Activated naive CD4-positive, alpha-beta T cell treated with anti-CD3 and anti-CD28 coated beads, Interleukin-2, amount 50 U/mL, for 72 hours (primary cell): ENCODE measurements at places on chromosomes 6 and 20. TPM values are rescaled to one million over a fixed set of nuclear protein-coding genes. Genes with fewer than 3 reads are reported as not detected.
A peak's percentile ranks its signal among the peaks of the same experiment; 100 is the strongest.

GRCh38 chr20:32605167-32605656 lies 20.1 kb upstream of the NOL4L start:
- DNase-seq: no peak

GRCh38 chr6:149897855-149898744 lies at the start of gene RAET1E:
RAET1E (minus strand) TSS chr6:149898113; CDS start chr6:149890901, 7,212 bp downstream.
- DNase-seq: no peak

- peak; percentile 43 for DNase-seq
Measured at GRCh38 chr6:170129691-170130171, 161.1 kb downstream of the DLL1 start.

DNA sequence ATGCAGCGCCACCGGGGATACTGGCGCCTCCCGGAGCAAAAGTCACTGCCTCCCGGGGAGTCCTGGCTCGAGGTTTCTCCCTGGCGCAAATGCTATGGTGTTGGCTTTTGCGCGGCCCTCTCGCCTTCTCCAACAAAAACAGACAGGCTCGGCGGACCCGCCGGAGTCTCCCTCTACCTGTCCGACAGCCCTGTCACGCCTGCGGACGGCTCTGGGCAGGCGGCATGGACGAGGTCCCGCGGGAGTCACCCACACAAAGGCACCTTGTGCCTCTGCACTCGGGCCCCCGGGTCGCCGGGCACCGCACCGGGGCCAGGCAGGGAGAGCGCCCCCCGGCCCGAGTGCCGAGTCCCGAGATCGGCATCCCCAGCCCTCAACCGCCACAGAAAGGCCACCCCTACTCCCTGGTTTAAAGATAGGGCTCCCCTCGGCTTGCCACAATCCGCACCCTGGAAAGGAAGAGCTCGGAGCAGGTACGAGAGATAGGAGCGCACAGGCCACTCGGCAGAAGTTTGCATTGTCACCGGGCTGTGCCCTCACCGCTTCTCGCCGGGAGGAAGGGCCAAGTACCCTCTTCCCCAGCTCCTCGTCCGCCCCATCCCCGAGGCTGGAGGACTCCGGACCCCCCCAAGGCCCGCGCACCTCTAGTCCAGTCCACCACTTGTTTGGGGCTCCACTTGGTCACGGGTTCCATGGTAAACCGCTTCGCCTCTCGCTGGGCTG lies 903 bp downstream of the CNKSR3 start:
- peak; percentile 39 for DNase-seq

DNA sequence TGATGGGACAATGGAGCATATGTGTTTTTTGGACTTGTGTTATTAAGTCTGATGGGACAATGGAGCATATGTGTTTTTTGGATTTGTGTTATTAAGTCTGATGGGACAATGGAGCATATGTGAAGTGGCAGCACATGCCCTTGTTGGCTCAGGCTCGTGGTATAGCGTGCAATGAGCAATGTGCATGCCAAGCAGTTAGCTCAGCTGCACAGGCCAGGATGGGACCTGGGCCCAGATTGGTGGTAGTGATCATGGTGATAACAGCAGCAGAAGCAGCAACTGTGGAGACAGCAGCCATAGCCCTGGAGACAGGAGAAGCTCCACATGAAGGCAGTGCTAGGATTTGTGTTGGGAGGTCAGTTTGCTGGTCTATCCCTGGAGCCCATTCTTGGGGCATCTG lies 61.1 kb downstream of the IL20RA start:
- no peak for DNase-seq

GRCh38 chr6:71268735-71269437 lies 19.7 kb upstream of the OGFRL1 start:
- no peak for DNase-seq

DNA sequence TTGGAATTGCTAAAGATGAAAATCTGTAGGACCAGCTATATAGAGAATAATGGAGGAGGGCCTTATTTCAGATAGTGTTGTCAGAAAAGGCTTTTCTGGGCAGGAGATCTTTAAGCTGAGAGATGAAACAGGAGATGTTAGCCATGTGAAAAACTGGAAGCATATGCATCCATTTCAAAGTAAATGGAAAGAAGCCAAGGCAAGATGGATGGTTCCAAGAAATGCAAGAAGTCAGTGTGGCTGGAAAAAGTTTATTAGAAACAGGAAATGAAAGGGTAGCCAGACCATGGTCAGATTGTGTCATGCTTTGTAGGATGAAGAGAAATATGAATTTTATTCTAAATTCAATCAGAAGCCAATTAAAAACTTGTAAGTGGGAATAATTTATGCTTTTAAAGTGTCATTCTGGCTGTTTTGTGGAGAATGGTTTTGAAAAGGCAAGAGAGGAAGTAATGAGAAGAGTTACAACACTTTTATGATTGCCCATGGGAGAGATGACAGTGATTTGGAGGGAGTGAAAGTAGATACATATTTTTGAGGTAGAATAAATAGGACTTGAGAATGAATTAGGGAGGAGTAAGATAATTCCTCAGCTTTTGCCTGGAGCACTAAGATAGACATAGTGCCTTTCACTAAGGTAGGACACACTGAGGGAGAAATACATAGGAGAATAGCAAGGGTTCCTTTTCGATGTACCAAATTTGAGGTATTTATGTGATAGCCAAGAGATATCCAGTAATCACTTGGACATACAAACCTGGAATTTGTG lies 620.1 kb downstream of the HTR1B start:
- no peak for DNase-seq

DNA sequence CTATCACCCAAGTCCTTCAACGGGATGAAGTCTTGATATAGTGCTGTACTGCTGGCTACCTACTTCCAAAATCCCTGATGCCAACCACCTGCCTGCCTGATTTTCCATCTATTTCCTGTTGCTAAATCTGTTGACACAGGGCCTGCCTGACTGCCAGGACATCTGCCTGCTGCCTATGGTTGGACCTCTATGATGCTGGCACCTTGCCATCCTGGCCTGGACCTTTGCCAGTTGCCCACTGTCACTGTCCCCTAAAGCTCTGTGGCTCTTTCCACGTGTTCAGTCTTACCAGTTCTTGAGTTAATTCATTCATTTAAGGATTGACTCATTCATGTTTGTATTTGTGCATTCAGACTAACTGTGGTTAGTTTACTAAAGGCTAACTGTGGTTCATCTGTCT lies 9.2 kb upstream of the RGS17 start:
- DNase-seq: no peak

DNA sequence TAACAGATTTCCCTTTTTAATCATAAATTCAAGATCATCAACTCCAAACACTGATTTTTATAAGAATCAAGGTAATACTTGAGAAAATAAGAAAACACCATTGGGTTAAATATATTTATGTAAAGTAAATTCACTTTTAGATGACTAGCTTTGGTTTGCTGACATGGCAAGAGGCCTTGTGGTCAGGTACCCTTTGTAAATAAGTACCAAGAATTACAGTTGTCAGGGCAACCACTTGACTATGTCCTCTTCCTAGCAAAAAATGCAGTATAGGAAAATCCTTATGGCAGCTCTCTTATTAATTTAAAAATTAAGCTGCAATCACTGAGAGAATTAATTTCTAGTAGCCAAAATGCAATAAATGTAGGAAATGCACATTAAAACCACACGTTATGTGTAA lies 153.8 kb downstream of the INSM1 start:
- DNase-seq: no peak

DNA sequence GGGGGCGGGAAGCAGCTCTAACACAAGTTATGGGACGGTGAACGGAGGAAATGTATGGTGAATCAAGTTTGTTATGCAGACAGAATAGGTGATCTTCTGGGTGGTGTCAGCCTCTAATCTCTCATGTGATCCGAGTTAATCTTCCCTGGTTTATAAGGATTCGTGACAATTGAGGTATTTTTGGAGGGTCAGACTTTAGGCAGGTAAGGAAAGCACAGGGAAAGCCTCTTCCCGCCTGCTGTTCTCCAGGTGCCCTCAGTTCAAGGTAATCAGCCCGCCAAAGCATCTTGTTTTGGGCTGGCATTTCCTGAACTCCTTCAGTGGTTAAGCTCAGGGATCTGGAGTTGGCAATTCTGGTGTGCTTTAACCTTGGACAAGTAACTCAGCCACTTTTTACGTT lies 1.2 kb downstream of the CSTF1 start:
- DNase-seq: no peak

- DNase-seq: no peak
Measured at GRCh38 chr6:56752009-56752408, 109.3 kb upstream of the DST start.

- DNase-seq: no peak
Measured at GRCh38 chr6:121285041-121285440, 49.2 kb downstream of the TBC1D32 start.

DNA sequence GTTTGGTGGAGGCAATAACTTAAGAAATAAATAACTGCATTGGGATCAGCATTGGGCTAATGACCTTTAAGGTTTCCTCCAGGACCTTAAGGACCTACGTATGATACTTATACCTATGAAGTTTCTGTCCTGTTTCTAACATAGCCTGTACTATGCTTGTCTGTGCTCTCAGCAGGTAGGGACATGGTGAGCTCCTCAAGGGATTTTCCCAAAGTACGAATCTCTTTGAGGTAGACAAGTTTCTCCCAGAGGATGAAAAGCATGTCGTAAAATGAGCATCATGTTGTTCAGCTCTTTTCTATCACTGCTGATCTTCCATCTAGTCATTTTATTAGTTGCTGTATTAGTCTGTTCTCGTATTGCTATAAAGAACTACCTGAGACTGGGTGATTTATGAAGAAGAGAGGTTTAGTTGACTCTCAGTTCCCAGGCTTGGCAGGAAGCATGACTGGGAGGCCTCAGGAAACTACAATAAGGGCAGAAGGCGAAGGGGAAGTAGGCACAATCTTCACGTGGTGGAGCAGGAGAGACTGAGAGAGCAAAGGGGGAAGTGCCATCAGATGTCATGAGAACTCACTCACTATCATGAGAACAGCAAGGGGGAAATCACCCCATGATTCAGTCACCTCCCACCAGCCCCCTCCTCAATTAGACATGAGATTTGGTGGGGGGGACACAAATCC lies 77.8 kb upstream of the TGM3 start:
- no peak for DNase-seq

- DNase-seq: no peak
Measured at GRCh38 chr6:27962506-27962905, 5.5 kb downstream of the OR2B6 start.

The EFCAB8 gene
- 0.52 TPM for total RNA-seq

The EPPIN gene
- total RNA-seq: not detected

The IL17A gene
- total RNA-seq: 1.3 TPM

The FGD2 gene
- total RNA-seq: 2.4 TPM

The SPO11 gene
- total RNA-seq: not detected

The IP6K3 gene
- not detected for total RNA-seq

The AGER gene
- total RNA-seq: 21.6 TPM

The APOM gene
- total RNA-seq: 2.6 TPM
